Panc1 (cell line): ENCODE measurements at places on chromosomes 4 and X. TPM values are rescaled to one million over a fixed set of nuclear protein-coding genes. Genes with fewer than 3 reads are reported as not detected.

NDST4 gene
- total RNA-seq: 0.13 TPM

HELT gene
- total RNA-seq: not detected

GRCh38 chr4:23881052-23881501 lies 8.8 kb downstream of the PPARGC1A start:
- no peak for DNase-seq

DNA sequence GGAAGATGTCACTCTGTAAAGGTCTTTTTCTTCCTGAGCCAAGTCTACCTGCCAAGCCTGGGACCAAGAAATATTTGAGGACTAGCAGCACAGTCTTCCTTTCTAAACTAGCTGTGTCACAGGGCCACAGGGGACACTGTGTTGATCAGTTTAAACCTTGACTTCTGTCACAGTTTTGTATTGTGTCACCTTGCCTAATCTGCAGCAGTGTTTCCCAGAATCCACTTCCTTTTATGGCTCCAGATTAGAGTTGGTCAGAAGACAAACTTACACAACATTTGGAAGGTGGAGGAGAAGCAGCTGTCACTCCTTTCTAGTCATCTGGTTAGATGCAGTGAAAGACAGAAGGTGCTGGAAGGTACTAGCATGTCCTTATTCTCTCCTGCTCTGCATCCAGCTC lies 143.1 kb upstream of the BCOR start:
- no peak for DNase-seq

- no peak for DNase-seq
Observed at GRCh38 chr4:103493450-103494159, 226.2 kb downstream of the TACR3 start.

- no peak for DNase-seq
Observed at GRCh38 chrX:7068939-7069367, 78.6 kb upstream of the STS start.

DNA sequence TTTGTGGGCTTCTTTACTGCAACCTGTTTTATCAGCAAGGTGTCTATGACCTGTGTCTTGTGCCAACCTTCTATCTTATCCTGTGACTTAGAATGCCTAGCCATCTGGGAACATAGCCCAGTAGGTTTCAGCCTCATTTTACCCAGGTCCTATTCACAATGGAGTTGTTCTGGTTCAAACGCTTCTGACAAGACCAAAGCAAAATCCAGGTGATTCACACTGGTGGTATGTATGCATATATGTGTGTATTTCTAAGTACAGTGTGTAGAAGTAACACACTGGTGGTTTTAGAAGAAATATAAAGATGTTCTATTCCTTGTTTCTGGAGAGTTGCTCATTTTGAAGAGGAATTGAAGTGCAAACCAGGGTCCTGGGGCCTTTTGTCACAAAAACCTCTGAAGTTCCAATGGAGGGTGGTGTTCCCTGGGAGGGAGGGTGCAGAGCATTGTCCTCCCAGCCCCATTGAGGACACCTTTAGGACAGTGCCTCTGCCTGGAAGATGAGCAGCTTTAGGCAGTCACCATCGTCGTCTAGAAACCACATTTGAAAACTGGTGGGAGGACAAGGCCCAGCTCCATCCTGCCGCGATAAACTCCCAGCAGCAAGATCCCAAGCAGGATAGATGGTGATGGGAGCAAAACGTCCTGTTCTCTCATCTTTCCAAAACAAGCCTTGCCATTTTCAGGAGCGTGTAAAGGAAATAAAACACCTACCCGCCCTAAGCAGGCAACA lies 191.4 kb downstream of the TSPAN5 start:
- DNase-seq: no peak

DNA sequence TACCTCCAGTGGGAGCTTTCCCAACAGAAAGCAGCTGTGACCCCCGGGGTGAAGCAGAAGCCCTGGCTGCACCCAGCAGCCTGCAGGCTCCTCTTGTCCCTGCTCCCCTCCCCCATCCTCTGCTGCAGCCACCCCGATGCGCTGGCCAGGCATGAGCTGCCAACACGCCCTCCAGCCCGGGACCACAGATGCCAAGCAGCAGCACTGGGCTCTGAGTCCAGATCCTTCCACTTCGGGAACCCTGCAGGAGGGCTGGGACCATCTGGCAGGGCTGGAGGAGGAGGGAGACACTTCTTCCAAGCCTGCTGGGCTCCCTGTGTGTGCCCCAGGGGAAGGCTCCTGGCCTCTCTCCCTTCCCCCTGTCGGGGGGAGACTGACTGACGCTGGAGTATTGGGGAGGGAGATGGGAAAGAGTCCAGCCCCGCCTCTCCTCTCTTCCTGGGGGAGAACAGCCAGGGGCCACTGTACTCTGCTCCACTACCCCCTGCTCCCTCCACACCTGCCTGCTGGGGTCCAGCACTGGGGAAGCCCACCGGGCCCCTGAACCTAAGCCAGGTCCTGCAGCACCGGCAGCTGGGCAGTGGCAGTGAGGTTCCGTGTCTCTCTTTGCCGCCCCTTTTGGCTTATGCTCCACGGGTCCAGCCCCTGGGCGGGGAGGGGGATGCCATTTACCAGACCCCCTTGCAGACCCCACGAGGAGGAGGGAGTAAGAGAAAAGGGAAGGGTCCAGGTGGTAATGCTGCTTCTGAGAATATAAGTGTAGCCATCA lies 55.7 kb downstream of the PPP2R2C start:
- DNase-seq: no peak
